ENCODE measurements at places on chromosomes 16 and 17. TPM values are rescaled to one million over a fixed set of nuclear protein-coding genes. Genes with fewer than 3 reads are reported as not detected.
A peak's percentile ranks its signal among the peaks of the same experiment; 100 is the strongest.

GRCh38 chr16:637081-638018 lies 1.2 kb upstream of the METTL26 start:
- H3K27ac ChIP-seq = peak overlapping the region; percentile 49
- H3K4me1 ChIP-seq = peaks cover 31% of the 10 kb centered on the region
- DNase-seq = peak; percentile 60
- H3K27me3 ChIP-seq = no peaks in the 10 kb centered on the region

The KRTAP4-2 gene
- not detected for total RNA-seq

GRCh38 chr16:57721356-57722209 lies 14.0 kb upstream of the KATNB1 start:
- H3K4me1 ChIP-seq = no peaks in the 10 kb centered on the region
- no peak for DNase-seq
- H3K4me3 ChIP-seq = no peak overlapping the region
- H3K36me3 ChIP-seq = no peaks in the 10 kb centered on the region

GRCh38 chr16:26344240-26344776 lies 652.5 kb downstream of the HS3ST4 start:
- H3K4me1 ChIP-seq = no peaks in the 10 kb centered on the region
- no peaks in the 10 kb centered on the region for H3K36me3 ChIP-seq
- H3K4me3 ChIP-seq = no peak overlapping the region

The DRC3 gene
- 2.3 TPM for total RNA-seq

GRCh38 chr16:52469775-52470174 lies 77.2 kb downstream of the TOX3 start:
- H3K36me3 ChIP-seq = no peaks in the 10 kb centered on the region
- H3K4me1 ChIP-seq = no peaks in the 10 kb centered on the region
- H3K27ac ChIP-seq = no peak overlapping the region
- no peak overlapping the region for H3K4me3 ChIP-seq
- H3K27me3 ChIP-seq = no peaks in the 10 kb centered on the region
- no peak for DNase-seq

- H3K4me1 ChIP-seq = no peaks in the 10 kb centered on the region
- no peak overlapping the region for H3K4me3 ChIP-seq
- no peak overlapping the region for H3K27ac ChIP-seq
- no peak for DNase-seq
- no peaks in the 10 kb centered on the region for H3K27me3 ChIP-seq
- H3K36me3 ChIP-seq = peaks cover 15% of the 10 kb centered on the region
Observed at GRCh38 chr16:893360-893759, 77.4 kb downstream of the LMF1 start.

DNA sequence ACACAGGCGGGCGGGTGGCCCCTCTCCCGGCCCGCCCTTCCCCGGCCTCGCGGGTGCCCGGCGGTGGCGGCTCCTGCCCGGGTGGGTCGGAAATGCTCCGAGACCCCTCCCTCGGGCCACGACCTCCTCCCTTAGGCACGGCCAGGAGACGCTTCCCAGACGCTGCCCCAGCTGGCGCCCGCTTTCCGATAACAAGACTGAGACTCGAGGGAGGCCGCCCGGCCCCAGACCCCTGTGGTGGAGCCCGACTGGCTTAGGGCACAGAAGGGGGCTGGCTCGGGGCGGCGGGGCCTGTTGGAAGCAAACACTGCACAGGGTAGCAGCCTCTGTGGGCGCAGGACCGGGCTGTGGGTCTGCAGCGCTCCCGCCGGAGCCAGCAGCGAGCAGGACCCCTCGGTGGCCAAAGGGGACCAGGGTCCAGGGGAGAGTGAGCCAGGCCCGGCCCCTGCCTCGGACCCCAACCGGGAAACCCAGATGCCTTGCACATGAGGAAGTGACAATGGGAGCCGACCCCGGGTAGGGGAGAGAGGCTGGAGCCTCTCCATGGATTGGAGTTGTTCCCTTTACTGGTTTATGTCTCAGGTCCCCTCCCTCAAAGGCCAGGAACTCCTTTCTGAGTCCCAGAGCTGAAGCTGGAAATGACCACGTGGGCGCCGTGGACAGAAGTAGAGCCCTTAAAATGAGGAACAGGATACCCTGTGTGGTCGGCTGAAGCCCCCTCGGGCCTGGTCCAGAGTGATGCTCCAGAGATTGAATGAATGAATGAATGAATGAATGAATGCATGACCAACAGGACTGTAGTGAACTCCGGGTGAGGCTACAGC lies 19.8 kb upstream of the ADCY7 start:
- H3K27ac ChIP-seq = no peak overlapping the region
- no peaks in the 10 kb centered on the region for H3K27me3 ChIP-seq
- DNase-seq = no peak

- no peak overlapping the region for H3K4me3 ChIP-seq
- H3K27ac ChIP-seq = no peak overlapping the region
- no peaks in the 10 kb centered on the region for H3K36me3 ChIP-seq
- no peaks in the 10 kb centered on the region for H3K27me3 ChIP-seq
- H3K4me1 ChIP-seq = no peaks in the 10 kb centered on the region
Observed at GRCh38 chr16:27108051-27108770, 41.5 kb downstream of the C16orf82 start.

DNA sequence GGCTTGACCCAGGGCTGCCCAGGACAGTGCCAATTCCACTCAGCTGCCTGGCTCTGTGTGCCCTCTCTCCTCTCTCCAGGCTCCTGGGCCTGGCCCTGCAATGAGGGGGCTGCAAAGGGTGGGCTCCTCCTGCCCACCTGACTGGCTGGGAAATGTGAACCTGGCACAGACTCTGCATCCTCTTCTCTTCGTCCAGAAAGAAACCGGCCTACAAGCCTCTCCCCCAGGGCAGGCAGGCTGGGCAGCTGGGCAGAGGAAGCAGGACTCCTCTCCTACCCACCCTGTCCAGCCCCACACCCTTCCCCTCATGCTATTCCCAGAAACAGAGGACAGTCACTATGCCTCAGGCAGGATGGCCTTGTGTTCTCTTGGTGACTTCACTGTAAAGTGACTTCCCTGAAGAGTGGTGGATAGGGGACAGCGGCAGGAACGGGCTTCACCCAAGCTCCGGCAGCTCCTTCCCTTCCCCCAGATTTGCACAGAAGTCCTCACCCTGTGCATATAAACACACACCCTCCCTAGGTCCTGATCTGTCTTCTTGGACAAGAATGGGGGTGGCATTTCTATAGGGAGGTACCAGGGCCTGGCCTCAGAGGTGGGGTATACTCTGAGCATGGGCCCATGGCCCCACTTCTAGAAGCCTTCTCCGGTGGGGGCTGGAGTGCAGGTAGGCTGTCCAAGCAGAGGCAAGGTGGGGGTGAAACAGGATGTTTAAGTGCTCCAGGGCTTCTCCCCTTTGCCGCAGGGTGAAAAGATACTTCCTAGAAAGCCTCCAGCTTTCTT lies 4.9 kb upstream of the STAT5A start:
- no peak overlapping the region for H3K4me3 ChIP-seq
- no peak overlapping the region for H3K27ac ChIP-seq
- H3K27me3 ChIP-seq = no peaks in the 10 kb centered on the region
- peaks cover 17% of the 10 kb centered on the region for H3K4me1 ChIP-seq
- no peaks in the 10 kb centered on the region for H3K36me3 ChIP-seq

DNA sequence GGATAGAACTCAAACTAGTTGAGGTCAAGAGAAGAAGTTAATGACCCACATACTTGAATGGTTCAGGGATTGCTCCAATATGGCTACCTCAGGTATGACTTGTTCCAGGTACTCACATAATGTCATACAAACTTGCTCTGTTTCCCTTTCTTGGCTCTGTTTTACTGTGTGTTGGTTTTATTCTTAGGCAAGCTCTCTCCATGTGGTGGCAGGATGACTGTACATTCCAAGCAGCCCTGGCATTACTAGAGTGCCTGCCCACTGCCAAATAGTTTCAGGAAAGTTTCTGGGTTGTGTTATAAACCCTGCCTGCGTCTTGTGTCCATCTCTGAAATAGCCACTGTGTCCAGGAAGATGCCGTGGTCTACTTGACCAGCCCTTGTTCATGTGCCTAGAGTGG lies 476.8 kb downstream of the SHISA9 start:
- H3K4me3 ChIP-seq = no peak overlapping the region
- no peaks in the 10 kb centered on the region for H3K27me3 ChIP-seq
- H3K4me1 ChIP-seq = no peaks in the 10 kb centered on the region
- no peaks in the 10 kb centered on the region for H3K36me3 ChIP-seq
- H3K27ac ChIP-seq = no peak overlapping the region

- H3K27ac ChIP-seq = no peak overlapping the region
- peak overlapping the region; percentile 44 for H3K4me3 ChIP-seq
- peaks cover 30% of the 10 kb centered on the region for H3K4me1 ChIP-seq
- H3K36me3 ChIP-seq = no peaks in the 10 kb centered on the region
- no peaks in the 10 kb centered on the region for H3K27me3 ChIP-seq
Observed at GRCh38 chr17:1275962-1276736, 3.3 kb upstream of the TRARG1 start.

The TUBB3 gene
- total RNA-seq = 4.2 TPM

DNA sequence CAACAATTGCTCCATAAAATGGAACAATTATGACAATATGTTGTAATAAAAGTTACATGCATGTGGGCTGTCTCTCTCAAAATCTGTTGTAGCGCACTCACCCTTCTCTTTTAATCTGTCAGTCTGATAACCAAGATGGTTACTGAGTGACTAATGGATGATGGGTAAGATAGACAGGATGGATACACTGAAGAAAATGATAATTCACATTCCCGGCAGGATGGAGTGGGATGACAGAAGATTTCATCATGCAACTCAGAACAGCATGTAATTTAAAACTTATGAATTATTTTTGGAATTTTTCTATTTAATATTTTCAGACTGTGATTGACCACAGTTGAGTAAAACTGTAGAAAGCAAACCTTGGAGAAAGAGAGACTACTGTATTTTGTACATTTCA lies 30.5 kb downstream of the CDH13 start:
- no peaks in the 10 kb centered on the region for H3K36me3 ChIP-seq
- H3K27ac ChIP-seq = no peak overlapping the region
- no peaks in the 10 kb centered on the region for H3K27me3 ChIP-seq
- DNase-seq = no peak
- H3K4me3 ChIP-seq = no peak overlapping the region

DNA sequence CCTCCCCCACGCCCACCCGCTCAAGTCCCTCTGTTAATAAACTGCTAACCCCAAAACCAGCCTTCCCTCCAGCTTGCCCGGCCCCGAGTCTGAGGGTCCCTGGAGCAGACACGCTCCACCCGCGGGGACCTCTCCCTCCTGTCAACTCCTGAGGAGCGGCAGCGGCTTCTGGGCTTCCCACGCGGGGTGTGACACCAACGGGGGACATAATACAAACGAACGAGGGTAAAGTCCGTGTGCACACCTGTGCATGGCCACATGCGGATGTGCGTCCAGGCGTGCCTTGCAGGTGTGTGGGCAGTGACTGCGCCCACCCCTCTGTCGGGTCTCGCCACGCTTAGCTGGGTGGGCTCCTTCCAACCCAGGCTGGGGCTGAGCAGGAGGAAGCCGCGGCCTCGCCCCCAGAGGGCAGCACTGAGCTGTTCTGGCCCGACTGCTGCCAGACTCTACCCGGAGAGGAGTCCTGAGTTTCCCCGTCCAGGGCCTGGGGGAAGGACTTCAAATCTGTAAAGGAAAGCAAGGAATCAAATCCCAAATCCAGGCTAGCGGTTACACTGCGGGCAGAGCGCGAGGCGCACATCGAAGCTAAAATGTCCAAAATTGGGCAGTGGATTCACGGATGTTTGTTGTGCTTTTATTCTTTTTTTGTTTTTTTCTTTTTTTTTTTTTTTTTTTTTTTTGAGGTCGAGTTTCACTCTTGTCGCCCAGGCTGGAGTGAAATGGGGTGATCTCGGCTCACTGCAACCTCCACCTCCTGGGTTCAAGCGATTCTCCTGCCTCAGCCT lies 24.2 kb upstream of the KRT17 start:
- H3K27ac ChIP-seq = peak overlapping the region; percentile 31
- peak; percentile 35 for DNase-seq
- peaks cover 32% of the 10 kb centered on the region for H3K4me1 ChIP-seq

The CHD9NB gene
- total RNA-seq = 2.3 TPM

The PRRT2 gene
- total RNA-seq = 39.4 TPM

DNA sequence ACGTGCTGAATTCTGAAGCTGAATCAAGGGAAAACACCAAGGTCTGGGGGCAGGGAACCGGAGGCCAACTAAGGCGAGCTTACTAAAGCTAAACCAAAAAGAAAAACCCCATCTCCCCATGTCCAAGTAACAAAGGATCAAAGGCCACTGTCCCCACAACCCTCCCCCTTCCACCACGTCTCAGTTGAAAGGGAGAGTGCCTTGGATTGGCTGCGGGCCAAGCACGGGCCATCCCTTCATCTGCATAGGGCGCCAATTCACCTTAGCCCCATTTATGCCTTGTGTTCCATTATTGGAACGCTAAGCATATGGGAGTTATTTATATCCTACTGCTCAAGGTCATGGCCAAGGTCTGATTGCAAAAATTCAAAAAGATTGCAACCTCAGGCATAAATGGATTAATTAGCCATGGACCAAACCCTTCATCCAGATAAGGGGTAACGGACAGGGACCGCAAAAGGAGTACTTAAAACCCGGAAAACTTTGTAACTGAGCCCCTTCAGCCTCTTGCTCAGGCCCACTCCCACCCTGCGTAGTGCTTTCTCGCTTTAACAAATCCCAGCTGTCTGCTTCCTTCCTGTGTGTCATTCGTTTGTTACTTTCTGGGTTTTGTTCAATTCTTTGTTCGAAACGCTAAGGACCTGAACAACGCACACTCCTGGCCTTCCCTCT lies 740 bp upstream of the ATP6V0D1 start:
- H3K27ac ChIP-seq = peak overlapping the region; percentile 49
- no peak for DNase-seq
- peaks cover 21% of the 10 kb centered on the region for H3K4me1 ChIP-seq
- peak overlapping the region; percentile 92 for H3K4me3 ChIP-seq
- no peaks in the 10 kb centered on the region for H3K36me3 ChIP-seq

DNA sequence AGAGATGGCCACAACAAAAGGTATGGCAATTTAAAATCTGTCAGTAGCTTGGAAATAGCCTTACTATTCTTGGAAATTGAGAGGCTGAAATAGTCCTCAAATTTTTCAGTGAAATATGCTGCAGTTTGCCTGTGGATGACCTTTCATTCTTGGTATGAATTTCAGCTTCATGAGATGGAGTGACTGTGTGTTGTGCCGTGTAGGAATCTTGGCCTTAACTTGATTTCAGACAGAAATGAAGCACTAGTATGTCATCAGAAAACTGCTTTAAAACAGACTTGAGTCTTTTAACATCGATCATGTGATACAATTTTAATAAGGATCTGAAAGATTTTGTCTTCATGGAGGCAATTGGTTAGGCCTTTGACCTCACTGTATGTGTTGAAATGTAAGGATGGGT lies 247.2 kb downstream of the CNTNAP4 start:
- H3K27me3 ChIP-seq = no peaks in the 10 kb centered on the region
- no peak for DNase-seq
- H3K4me3 ChIP-seq = no peak overlapping the region
- H3K36me3 ChIP-seq = no peaks in the 10 kb centered on the region

GRCh38 chr16:3484318-3485096 lies 10.8 kb downstream of the C16orf90 start:
- peaks cover 62% of the 10 kb centered on the region for H3K36me3 ChIP-seq
- DNase-seq = no peak
- H3K4me3 ChIP-seq = no peak overlapping the region
- H3K27me3 ChIP-seq = no peaks in the 10 kb centered on the region

DNA sequence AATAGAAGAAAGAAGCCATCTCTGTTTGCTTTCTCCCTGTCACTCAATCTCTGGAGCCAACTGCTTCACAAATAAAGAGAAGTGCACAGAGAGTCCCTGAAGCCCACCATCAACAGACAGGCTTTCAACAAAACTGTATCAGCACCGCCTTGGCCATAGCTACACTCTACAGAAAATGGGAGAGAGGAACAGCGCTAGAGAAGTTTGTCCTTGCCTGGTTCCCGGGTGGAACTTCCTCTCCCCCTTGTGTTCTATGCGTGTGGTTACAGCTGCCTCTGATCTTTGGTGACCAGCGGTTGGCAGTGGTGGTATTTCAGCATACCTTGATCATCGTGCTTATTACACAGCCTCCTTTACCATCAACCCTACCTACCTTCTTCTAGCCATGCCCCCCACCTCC lies 91.4 kb upstream of the CCL2 start:
- H3K27me3 ChIP-seq = no peaks in the 10 kb centered on the region
- peaks cover 7% of the 10 kb centered on the region for H3K4me1 ChIP-seq
- H3K36me3 ChIP-seq = no peaks in the 10 kb centered on the region
- H3K27ac ChIP-seq = no peak overlapping the region
